ENCODE measurements at places on chromosomes 7 and 10.

DNA sequence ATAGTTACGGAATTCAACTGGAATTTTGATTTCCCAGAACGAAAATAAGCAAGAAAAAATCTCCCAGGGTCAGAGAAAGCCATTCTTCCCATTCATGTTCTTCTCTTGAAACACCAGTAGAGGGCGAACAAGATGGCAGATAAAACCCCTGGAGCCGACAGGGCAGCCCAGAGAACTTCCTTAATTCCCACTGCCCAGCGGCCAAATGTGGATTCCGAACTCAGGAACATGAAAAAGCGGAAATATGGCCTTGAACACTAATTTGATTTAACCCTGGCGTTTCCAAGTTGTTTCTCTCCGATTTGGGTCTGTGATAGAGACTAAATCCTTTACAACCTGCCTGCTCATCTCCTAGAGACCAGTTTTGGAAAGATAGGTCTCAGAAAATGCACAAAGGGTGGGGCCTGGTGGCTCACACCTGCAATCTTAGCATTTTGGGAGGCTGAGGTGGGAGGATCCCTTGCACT is 100.7 kb upstream of the WAC start:
- DNase-seq: peak; percentile 36

- no peak for DNase-seq
Measured at GRCh38 chr7:150940431-150941102, 37.6 kb downstream of the KCNH2 start.

DNA sequence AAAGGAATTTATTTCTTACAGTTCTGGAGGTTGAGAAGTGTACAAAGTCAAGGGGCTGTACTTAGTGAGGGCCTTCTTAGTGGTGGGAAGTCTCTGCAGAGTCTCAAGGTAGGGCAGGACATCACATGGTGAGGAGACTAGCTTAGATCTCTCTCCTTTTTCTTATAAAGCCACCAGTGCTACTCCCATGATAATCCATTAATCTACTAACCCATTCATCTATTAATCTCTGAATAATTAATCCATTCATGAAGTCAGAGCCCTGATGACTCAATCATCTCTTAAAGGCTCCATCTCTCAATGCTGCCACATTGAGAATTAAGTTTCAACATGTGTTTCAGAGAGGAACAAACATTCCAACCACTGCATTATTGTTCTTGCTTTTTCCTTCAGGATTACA is 64.4 kb upstream of the CSTF2T start:
- no peak for DNase-seq

GRCh38 chr7:72925546-72926120 is 738 bp downstream of the POM121 start:
- no peak for DNase-seq

- no peak for DNase-seq
Measured at GRCh38 chr10:3895045-3895631, 110.1 kb upstream of the KLF6 start.

DNA sequence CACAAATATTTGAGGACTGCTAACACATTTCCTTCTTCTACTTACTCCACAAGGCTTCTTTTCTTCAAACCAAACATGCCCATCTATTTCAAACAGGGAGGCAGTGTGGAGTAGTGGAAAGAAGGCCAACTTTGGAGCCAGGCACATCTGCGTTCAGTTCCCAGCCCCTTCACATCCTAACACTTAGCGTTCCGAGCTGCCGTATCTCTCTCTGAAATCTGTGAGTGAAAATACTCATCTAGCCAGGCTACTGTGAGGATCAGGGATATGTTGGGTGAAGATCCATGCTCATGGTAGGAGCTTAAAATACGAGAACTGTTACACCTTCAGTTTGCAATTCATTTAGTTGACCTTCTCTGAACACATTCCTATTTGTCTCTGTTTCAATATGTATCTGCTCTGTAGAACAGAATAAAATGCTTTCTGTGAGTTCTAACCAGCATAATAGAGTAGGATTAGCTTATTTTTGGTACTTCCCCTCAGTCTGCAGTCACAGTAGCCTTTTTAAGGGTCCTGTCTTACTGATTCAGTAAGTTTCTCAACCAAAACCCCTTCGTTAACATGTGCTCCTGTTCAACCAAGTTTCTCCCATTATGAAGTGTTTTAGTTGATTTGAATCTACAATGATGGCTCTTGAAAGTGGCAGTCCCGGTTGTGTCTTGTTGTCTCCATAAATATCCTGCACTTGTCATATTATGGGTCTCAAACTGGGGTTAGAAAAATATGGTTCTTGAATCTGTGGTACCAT is 3.3 kb upstream of the MEST start:
- DNase-seq: no peak

GRCh38 chr10:50367732-50368131 is 116.4 kb upstream of the ASAH2 start:
- no peak for DNase-seq

GRCh38 chr10:78203915-78204818 is 170.5 kb downstream of the RPS24 start:
- no peak for DNase-seq

GRCh38 chr7:105790996-105791395 is 85.4 kb downstream of the ATXN7L1 start:
- no peak for DNase-seq

GRCh38 chr10:21626457-21627161 is 92.6 kb downstream of the MLLT10 start:
- no peak for DNase-seq
